ENCODE measurements at places on chromosomes 16 and 17. TPM values are rescaled to one million over a fixed set of nuclear protein-coding genes. Genes with fewer than 3 reads are reported as not detected.

JPH3 gene
- total RNA-seq = not detected

IGFALS gene
- not detected for total RNA-seq

PPM1E gene
- total RNA-seq = not detected

PRSS33 gene
- total RNA-seq = not detected

GNPTG gene
- 19.9 TPM for total RNA-seq

SLFN12L gene
- not detected for total RNA-seq

CACNG4 gene
- not detected for total RNA-seq

SULT1A4 gene
- total RNA-seq = 5.4 TPM

FLYWCH2 gene
- 50.6 TPM for total RNA-seq

TMEM114 gene
- not detected for total RNA-seq

SNX11 gene
- 15.8 TPM for total RNA-seq

TMC5 gene
- not detected for total RNA-seq

LITAFD gene
- not detected for total RNA-seq
